Psoas muscle (tissue), 8 donors: ENCODE measurements at places on chromosomes 5 and 9. TPM values are rescaled to one million over a fixed set of nuclear protein-coding genes. Genes with fewer than 3 reads are reported as not detected.

GRCh38 chr9:83198371-83198770, 135.4 kb upstream of the RASEF start:
- H3K36me3 ChIP-seq = no peaks in the 10 kb centered on the region
- H3K27me3 ChIP-seq = no peaks in the 10 kb centered on the region
- H3K27ac ChIP-seq = no peak overlapping the region
- H3K4me1 ChIP-seq = no peaks in the 10 kb centered on the region
- DNase-seq = no peak

- H3K27me3 ChIP-seq = no peaks in the 10 kb centered on the region
- H3K36me3 ChIP-seq = no peaks in the 10 kb centered on the region
- H3K27ac ChIP-seq = no peak overlapping the region
- no peak for DNase-seq
These were observed 139.4 kb upstream of the IL12B start for GRCh38 chr5:159469496-159470372.

- no peak overlapping the region for H3K27ac ChIP-seq
- no peaks in the 10 kb centered on the region for H3K36me3 ChIP-seq
- no peak overlapping the region for H3K4me3 ChIP-seq
These were observed 338.5 kb downstream of the PLK2 start for GRCh38 chr5:58121391-58121790.

- no peaks in the 10 kb centered on the region for H3K27me3 ChIP-seq
- H3K27ac ChIP-seq = no peak overlapping the region
- H3K4me1 ChIP-seq = no peaks in the 10 kb centered on the region
- H3K36me3 ChIP-seq = no peaks in the 10 kb centered on the region
These were observed 39.9 kb downstream of the MOCS2 start for GRCh38 chr5:53069626-53070025.

DNA sequence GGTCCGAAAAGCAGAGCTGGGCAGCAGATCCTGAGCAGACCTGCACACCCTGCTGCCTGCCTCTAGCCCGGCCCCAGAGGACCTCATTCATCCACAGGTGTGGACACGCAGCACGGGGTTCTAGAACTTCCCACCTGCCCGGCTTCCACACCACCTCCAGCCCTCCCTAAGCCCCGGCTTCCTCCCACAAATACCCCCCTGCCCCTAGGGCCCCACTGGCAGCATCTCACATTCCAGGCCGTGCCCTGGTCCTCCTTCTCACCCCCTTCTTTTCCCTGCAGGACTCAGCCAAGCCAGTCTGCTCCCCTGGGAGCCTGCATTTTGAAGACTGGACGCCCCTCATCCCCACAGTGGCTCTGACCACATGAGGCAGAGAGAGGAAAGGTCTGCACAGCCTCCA, 138.9 kb downstream of the ADAMTS2 start:
- DNase-seq = no peak
- no peaks in the 10 kb centered on the region for H3K36me3 ChIP-seq
- H3K4me1 ChIP-seq = no peaks in the 10 kb centered on the region
- no peaks in the 10 kb centered on the region for H3K27me3 ChIP-seq

GRCh38 chr5:152462021-152462721, 57.1 kb upstream of the NMUR2 start:
- H3K27ac ChIP-seq = no peak overlapping the region
- DNase-seq = no peak
- H3K4me3 ChIP-seq = no peak overlapping the region
- no peaks in the 10 kb centered on the region for H3K36me3 ChIP-seq

DNA sequence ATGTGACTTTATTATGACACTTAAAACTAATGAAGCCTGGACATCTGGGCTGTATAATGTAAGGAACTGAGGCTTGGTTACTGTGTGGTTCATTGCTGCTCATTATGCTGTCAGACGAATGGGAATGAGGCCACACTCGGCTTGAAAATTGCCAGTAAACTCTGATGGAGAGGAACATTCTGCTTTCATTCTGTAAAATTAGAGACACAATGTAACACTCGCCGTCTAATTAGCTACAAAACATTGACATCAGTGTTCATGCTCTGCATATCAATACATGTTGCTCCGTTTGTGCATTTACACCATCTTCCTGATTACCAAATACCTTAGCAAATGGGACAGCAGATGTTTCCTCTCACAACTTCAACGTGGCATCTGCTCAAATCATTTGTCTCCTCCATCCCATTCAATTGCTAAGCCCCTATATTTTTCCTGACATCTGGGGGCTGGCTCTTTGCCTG, 133.0 kb downstream of the SLC28A3 start:
- no peak overlapping the region for H3K4me3 ChIP-seq
- no peak for DNase-seq
- H3K27me3 ChIP-seq = peaks cover 4% of the 10 kb centered on the region

DNA sequence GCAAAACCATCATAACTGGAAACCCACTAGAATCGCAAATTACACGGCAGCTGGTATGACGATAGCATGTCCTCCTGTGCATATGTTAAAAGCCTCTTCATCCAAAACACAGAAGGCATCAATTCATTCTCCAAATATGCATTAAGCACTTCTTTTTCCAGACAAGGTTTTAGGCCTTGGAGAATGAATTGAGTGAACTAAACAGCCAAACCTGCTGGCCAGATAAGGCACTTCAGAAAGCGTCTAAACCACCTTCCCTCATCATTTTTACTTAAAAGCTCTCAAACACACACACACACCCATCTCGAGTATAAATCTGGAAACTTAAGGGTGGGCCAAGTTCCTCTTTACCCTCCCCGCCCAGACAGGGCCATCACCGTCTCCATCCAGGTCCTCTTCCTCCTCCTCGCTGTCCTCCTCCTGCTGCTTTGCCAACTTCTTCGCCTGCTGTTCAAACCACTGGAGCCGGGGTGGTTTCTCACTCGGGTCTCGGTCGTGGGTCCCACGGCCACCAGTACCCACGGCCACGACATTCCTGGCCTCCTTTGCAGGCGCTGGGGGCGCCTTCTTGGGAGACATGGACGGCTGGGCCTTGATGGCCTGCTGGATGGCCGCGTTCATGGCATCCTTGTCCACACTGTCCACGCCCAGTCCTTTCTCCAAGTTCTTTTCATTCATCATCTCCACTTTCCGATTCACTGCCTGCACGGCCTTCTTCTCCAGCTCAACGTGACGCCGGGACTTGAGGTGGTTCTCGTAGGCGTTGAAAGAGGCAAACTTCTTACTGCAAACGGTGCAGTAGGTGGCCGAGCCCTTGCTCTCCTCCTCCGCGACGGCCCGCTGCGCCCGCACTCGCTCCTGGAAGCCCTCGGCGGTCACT, 696 bp downstream of the ZNF622 start:
- peak overlapping the region; percentile 89 for H3K27ac ChIP-seq
- DNase-seq = no peak
- peaks cover 79% of the 10 kb centered on the region for H3K4me1 ChIP-seq
- no peaks in the 10 kb centered on the region for H3K27me3 ChIP-seq
- H3K4me3 ChIP-seq = peak overlapping the region; percentile 83

DNA sequence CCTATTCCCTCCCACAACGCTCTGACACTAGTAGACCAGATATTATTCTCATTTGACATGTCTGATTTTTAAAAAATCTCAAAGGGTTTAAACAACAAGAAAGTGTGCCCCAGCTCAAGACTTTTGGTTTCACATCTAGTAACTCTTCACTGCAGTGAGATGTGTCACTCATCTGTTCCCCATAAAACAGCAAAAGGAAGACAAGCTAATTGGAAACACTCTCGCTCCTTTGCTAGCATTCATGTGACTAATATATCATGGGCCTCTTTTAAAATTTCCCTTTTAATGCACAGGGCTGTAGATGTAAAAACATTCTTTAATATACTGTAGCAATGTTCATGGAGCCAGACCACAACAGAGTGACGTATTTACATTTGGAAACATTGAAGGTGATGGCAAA, 372.6 kb downstream of the ZNF608 start:
- no peak for DNase-seq
- no peaks in the 10 kb centered on the region for H3K36me3 ChIP-seq
- no peak overlapping the region for H3K4me3 ChIP-seq
- no peak overlapping the region for H3K27ac ChIP-seq
- H3K4me1 ChIP-seq = peaks cover 7% of the 10 kb centered on the region

DNA sequence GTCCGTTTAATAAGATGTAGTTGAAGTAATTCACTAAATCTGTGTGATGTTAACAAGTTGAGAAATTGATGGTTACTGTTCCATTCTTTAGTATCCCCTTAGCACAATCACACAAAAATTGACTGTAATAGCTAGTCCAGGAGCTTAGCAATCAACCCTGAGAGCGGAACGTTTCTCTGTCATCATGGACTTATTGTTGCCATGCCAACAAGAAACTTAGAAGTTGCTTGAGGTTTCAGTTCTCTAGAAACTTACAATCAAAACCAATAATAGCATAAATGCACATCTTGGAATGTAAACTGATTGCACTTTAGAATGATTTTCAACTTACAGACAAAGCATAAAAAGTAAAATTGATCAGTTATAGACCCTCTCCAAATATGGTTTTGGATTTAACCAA, 125.4 kb upstream of the ANKH start:
- H3K27ac ChIP-seq = no peak overlapping the region
- no peak for DNase-seq
- no peaks in the 10 kb centered on the region for H3K27me3 ChIP-seq
- H3K4me1 ChIP-seq = no peaks in the 10 kb centered on the region

DNA sequence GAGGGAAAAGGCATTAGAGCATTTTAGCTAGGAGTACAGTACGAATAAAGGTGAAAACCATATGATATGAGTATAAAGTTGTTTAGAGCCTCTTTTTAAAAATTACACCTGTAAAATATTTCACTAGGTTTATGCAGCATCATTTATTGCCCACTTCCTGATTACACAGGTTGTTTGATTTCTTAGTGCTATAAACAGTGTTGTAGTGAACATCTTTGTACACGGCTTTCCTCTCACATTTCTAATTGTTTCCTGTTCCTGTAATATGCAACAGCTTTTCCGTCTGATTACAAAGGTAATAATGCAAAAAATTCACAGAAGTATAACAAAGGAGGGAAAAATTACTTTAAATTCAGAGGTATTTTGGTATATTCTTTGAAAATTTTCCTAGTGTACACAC, 13.0 kb downstream of the STOM start:
- no peaks in the 10 kb centered on the region for H3K27me3 ChIP-seq
- H3K4me3 ChIP-seq = no peak overlapping the region
- peaks cover 51% of the 10 kb centered on the region for H3K36me3 ChIP-seq
- no peak for DNase-seq
- peak overlapping the region; percentile 47 for H3K27ac ChIP-seq

GRCh38 chr5:31854181-31855133, 215.5 kb downstream of the PDZD2 start:
- H3K36me3 ChIP-seq = no peaks in the 10 kb centered on the region
- peaks cover 6% of the 10 kb centered on the region for H3K4me1 ChIP-seq

DNA sequence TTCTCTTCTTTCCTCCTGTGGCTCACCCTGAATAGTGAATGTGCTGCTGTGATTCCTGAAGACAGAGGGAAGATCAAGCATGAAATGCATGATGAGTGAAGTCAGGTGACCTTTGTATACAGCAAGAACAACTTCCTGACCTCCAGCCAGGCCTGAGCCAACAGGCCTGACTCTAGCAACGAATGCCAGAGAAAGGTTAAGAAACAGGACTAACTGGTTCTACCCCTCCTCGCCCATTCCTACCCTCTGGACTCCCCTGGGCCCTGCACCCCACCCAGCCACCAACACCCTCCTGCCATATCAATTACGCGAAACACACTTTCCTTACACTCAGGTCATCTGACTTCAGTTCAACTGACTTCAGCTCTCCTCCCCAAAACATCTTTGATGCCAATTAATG, 4.9 kb downstream of the SUSD1 start:
- H3K4me3 ChIP-seq = no peak overlapping the region
- DNase-seq = no peak
- no peaks in the 10 kb centered on the region for H3K36me3 ChIP-seq
- no peak overlapping the region for H3K27ac ChIP-seq
- no peaks in the 10 kb centered on the region for H3K27me3 ChIP-seq

DNA sequence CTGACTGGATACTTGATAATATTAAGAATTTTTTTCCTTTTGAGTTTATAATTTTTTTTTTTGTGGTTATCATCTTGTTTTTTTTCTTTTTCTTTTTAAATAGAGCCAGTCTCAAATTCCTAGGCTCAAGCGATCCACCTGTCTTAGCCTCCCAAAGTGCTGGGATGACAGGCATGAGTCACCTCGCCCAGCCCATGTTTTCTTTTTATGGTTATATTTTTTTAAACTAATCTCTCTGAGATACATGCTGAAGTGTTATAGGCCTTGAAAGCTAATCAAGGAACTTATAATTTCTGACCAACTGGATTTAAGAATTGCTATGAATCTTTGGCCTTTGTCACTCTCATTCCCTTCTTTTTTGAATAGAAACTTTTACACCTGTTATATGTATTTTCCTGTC, 6.8 kb upstream of the AMACR start:
- no peaks in the 10 kb centered on the region for H3K27me3 ChIP-seq
- H3K4me1 ChIP-seq = no peaks in the 10 kb centered on the region
- no peak overlapping the region for H3K27ac ChIP-seq
- DNase-seq = no peak
- no peak overlapping the region for H3K4me3 ChIP-seq

DNA sequence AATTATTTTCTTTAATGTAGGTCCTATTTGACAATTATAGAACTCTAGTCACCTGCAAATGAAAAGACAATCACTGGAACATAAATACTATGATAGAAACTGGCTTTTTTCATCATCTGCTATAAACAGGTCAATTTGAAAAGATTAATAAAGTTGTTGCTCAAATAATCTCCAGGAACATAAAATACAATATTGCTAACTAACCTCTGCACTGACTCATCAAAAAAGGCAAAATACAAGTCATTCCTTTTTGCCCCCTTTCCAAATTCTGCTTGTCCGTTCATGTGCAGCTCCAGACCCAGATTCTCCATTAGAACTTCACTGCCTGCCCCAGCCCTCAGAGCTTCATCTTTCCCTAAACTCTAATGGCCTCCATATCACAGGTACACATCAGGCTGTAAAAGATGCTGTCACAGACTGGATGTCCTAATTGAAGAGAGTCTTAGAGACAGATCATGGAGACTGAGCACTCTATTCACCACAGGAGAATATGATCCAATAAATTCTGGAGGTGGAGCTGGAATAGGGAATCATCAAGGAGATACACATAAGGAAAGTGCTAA, 1.6 kb downstream of the DCTN4 start:
- no peaks in the 10 kb centered on the region for H3K27me3 ChIP-seq
- H3K4me3 ChIP-seq = peak overlapping the region; percentile 77
- no peak for DNase-seq
- H3K36me3 ChIP-seq = peaks cover 3% of the 10 kb centered on the region
- H3K4me1 ChIP-seq = peaks cover 14% of the 10 kb centered on the region

DNA sequence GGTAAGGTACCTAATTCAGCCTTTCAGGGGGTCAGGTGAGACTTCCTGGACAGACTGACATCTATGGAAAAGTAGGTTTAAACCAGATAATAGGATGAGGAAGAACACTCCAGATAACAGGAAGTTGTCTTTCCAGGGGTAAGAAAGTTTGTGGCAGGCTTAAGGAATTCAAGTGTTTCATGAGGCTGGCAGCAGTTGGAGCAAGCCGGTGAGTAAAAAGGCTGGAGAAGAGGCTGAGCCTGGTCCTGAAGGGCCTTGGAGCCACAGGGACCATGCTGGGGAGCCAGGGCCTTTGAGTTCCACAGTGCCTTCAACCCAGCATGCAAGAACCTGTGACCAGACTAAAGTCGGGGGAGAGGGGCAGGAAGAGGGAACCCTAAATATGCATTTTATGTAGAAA, 353.4 kb downstream of the SPOCK1 start:
- DNase-seq = no peak
- no peaks in the 10 kb centered on the region for H3K27me3 ChIP-seq
- H3K4me3 ChIP-seq = no peak overlapping the region
- no peaks in the 10 kb centered on the region for H3K36me3 ChIP-seq

The SOX30 gene
- total RNA-seq = not detected

The FCN2 gene
- not detected for total RNA-seq

The NFX1 gene
- 47.6 TPM for total RNA-seq

The EGFL7 gene
- 48.9 TPM for total RNA-seq
